ENCODE measurements at places on chromosomes 4 and X.

DNA sequence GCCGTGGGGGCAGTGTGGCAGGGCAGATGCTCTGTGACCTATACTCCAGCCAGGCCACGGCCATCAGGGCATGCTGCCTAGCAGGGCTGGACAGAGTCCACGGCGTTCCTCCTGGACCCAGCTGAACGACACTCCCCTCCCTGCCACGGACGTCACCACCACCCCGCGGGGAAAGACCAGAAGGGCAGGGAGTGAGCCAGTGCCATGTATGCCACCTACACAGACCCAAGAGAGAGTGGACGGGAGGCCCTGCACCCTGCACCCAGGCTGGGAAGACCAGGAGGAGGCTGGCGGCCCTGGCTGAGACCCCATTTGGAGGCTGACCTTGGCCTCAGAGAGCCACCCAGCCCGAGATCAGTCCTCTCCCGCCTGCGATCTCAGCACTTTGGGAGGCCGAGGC is 101.9 kb downstream of the FAM53A start:
- DNase-seq = no peak

DNA sequence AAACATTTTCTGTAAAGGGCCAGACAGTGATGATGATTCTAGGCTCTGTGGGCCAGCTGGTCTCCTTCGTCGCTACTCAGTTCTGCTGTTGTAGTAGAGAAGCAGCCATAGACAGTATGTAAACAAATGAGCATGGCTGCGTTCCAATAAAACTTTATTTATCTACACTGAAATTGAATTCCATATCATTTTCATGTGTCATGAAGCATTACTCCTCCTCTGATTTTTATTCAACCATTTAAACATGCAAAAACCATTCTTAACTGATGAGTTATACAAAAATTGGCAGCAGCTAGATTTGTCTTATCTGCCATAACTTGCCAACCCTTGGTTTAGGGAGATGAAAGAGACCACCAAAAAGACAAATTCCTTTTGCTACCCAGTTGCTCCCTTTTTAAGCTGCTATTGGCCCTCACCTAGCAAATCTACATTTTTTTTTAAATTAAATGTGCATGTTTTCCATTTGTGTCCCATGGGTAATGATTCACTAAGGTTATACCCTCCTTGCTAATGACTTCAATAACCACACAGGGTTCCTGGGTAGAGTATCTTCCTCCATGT is 309.9 kb downstream of the DHX15 start:
- DNase-seq = no peak

GRCh38 chr4:186825069-186825468 is 101.4 kb upstream of the FAT1 start:
- no peak for DNase-seq

DNA sequence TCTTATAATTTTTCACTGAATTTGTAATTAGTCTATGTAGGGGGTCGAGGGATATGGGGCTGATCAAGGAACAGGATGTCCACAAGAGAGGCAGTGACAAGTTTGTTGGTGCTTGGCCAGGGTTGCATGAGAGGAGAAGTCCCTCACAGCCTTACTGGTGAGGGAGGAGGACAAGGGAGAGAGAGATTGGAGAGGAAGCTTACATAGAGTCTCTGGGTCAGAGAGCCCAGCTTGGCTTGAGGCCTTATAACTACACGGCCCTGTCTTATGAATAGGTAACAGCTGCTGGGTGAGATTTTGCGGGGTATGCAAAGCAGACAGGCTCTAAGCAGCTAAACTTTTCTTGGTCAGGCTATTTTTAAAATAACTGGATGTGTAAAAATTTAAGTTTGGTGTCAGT is 37.9 kb upstream of the OTUD4 start:
- DNase-seq = no peak

GRCh38 chrX:5632061-5632614 is 596.5 kb downstream of the NLGN4X start:
- DNase-seq = no peak

DNA sequence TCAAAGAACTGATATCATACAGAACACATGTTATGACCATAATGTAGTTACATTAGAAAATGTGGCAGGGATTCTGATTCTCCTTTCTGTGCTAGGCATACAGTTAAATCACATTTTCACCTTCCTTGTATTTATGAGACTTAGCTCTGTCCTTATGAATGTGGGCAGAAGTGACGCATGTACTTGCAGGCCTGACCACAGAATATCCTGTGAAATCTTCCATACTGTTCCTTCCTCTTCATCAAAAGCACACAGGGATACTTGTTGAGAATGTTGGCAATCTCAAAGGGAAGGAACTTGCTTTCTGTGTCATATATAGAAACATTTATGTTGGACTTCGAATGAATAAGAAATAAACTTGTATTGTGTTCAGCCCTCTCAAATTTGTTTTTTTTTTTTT is 17.2 kb upstream of the MYOZ2 start:
- DNase-seq = no peak

DNA sequence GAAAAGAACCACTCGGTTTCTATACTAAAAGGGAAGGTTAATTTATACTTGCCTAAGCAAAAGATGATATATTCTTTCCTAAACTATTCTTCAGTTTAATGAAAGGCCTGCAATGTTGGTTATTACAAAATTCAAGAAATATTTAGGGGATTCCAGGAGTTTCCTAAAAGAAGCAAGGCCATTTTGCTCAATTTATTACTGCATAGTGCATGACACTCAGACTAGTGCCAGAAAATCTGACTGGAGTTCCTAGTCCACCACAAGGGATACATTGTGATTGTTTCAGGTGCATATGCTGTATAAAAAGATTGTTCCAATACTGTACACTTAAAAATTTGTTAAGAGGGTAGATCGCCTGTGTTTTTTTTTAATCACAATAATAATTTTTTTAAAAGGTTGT is 78.7 kb downstream of the CAPN6 start:
- DNase-seq = no peak

GRCh38 chr4:189049682-189050081 is 891.0 kb upstream of the FRG1 start:
- no peak for DNase-seq

- DNase-seq = no peak
Measured at GRCh38 chr4:158775091-158775651, 6.3 kb downstream of the FNIP2 start.

DNA sequence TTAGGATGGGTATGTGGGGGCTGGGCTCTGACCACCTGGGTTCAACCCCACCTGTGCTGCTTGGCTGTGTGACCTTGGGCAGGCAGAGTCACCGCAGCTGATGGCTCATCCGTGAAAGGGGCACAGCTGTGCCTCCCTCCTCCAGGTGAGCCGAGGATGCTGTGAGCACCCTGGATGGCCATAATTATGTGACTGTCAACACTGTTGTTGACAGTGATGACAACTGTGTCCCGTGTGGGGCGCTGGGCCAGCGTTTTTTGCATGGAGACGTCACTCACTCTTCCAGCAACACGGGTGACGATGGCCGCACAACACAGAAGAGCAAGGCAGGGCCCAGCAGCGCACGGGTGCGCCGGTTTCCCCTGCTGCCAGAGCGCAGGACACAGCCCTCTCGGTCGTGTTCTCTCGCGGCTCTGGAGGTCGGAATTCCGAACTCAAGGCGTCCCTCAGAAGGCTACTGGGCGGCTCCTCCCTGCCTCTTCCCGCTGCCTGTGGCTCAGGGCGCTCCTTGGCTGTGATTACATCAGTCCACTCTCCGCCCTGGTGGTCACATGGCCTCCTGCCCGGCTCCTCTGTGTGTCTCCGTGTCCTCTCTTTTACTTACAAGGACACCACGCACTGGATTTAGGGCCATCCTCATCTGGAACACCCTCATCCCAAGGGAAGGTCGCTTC is 1.3 kb downstream of the SH3TC1 start:
- no peak for DNase-seq

GRCh38 chr4:138007572-138007971 is 234.6 kb downstream of the SLC7A11 start:
- DNase-seq = no peak

- no peak for DNase-seq
Measured at GRCh38 chr4:77196866-77197265, 39.9 kb downstream of the CCNG2 start.

DNA sequence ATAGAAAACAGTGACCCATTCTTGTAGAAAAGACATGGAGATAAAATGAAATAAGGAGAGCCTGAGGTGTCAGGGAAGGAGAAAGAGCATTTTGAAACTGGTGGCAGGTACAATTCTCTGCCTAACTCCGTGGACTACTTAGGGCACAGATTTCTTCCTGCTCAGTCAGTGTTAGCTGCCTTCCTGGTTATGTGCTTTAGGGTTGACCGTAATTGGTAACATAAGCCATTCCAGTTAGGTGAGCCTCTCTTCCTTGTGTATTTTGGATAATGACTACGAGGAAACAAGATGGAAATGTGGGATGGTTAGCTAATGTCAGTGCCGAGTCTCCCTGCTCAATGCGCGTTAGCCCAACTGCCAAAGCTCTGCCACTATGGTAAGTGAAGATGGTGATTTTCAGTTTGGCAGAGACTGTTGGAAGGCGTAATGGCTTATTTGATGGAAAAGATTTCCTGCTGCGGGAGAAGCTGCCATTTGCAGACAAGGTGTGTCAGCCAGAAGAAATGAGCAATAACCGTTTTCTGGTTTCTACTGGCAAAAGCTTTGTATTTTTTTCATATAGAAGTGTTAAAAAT is 174.1 kb downstream of the CBR4 start:
- no peak for DNase-seq

DNA sequence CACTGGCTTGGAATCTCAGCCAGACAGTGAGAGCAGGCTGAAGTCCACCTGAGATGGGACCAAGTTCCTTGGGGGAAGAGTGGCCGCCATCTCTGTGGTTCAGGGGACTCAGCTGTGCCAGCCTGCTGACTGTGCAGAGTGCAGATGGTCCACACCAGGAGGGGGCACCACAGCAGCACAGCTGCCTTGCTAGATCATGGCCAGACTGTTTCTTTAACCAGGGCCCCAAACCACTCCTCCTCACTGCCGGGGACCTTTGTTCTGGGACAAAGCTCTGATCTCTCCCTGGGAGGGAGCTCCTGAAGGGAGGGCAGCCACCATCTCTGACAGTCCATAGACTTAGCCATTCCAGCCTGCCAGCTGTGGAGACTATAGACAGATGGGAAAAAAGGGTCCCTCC is 2189.6 kb downstream of the PCDH7 start:
- no peak for DNase-seq

DNA sequence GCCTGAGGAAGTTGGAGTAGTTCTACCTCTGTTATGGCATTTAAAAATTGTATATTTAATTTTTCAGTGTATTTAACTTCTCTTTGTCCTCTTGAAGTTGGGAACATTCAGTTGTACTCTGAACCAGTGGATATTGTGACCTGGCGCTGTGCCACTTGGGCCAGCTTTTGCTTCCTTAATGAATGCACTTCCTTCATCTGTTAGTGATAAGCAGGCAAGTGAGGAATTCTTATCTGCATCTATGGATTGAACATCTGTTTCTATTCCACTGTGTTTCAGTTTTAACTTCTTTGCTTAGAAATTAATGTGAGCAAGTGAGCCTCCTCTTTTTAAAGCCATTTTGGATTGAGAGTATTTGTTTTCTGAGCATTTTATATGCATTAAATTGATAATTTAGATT is 128.3 kb downstream of the UCHL1 start:
- DNase-seq = no peak

DNA sequence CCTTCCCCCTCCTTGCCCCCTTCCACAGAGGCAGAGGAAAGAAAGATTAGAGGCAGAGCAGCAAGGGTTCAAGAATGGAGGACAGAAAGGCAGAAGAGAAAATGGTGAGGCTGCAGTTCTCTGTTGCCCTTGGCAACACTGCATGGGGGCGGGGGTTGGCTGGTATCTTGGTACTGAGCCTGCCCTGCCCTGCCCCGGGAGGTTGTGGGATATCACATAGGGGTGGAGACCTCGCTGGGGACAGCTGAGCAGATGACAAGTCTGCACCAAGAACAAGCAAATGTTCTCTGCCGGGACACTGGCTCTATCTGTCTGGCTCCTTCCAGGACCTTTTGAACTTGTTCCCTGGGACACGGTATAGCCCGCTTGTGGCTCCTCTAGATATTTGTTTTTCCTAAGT is 39.8 kb downstream of the NHS start:
- DNase-seq = no peak

DNA sequence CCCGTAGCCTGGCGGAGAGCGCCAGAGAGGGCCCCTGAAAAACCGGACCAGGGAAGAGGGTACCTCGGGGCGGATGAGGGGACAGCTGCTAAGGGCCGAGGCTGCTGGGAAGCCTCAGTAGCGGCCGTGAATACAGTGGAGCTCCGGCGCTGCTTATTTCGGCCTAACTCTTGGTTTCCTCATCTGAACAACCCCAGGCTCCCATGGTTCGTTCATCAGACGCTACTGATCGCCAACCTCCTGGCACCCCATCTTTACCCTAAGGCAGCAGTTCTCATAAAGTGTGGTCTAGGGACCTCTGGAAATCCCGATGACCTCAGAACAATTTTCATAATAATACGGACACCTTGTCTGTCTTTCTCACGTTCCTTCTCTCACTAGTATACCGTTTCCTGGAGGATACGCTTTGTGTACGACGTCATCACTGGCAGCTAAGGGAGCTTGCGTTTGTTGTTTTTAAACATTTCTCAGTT is 645 bp upstream of the RAB28 start:
- DNase-seq = no peak

- DNase-seq = no peak
Measured at GRCh38 chrX:19372547-19373331, 29.0 kb downstream of the PDHA1 start.

DNA sequence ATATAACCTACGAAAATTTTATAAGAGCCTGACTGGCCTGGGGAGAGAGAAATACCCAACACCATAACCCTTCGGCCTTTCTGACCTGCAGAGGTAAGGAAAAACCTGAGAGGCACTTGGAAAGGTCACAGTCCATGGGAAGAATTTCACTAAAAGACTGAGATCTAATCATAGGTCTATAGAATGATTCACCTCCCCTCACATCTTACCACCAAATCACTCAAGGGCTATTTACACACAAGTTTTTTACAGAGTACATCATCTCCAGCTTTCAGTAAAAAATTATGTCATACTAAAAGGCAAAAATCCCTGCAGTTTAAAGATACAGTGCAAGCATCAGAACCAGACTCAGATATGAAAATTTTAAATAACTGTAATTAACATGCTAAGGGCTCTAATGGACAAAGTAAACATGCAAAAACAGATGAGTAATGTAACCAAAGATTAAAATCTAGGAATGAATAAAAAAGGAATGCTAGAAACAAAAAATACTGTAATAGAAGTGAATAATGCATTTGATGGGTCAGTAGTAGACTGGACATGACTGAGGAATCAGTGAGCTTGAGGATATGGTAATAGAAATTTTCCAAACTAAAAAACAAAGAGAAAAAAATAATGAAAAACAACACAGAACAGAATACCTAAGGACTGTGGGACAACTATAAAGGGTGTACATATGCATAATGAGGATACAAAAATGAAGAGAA is 32.1 kb upstream of the SLC16A2 start:
- DNase-seq = no peak

GRCh38 chrX:7486505-7486904 is 338.6 kb upstream of the PUDP start:
- DNase-seq = no peak

- no peak for DNase-seq
Measured at GRCh38 chr4:143302536-143302935, 34.1 kb upstream of the GAB1 start.

- no peak for DNase-seq
Measured at GRCh38 chr4:173501592-173502150, 28.4 kb downstream of the HAND2 start.

All from NCI-H1694 (cell line).